CD4-positive, alpha-beta T cell treated with Interleukin-4 for 4 hours (primary cell): ENCODE measurements at places on chromosomes 7 and 10.

DNA sequence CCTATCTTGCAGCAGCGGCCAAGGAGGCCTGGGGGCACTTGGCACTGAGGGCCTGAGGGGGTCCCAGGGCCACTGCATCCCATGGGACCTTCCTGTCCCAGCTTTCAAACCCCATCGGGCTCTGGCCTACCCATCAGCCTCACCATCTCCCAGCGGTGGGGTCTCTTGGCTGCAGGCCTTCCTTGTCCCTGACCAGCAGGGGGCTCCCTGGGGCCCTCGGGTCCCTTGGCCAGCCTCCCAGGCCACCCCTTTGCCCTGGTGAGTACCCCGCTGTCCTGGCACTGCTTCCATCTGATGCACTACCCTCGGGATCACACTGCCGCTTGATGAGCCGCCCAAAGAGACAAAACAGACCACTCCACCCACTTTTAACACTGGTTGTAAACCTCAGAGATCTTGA is 43.5 kb downstream of the YKT6 start:
- no peak for DNase-seq

DNA sequence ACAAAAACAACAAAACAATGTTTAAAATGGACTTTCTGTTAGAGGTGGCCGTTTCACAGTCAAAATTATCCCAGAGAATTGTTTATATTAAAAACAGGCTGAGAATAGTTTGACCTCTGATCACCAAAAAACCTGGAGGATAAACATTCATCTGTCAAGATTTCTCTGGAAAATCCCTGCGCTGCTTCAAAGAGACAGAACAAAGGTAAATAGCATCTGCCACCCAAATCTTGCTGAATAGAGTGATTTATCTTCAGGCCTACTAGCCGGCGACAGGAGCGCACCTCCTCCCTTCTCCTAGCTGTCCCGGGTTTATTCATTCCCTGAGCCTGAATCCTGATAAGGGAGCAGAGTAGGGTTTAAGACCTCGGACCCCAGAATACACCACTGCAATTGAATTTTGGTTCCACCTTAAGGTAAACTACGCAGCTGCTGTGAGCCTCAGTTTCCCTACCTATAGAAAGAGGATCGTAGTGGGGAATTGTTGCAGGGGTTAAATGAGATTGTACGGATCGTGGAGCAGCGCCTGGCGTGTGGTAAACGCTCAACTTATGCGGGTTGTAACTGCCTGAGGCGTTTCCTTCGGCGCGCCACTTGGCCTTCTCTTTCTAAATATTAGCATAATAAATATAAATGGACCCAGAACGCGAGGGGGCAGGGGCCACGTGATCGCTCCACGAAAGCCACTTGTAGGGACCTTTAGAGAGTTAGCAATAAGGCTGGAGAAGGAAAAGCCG is 498 bp upstream of the ST7 start:
- DNase-seq: no peak

DNA sequence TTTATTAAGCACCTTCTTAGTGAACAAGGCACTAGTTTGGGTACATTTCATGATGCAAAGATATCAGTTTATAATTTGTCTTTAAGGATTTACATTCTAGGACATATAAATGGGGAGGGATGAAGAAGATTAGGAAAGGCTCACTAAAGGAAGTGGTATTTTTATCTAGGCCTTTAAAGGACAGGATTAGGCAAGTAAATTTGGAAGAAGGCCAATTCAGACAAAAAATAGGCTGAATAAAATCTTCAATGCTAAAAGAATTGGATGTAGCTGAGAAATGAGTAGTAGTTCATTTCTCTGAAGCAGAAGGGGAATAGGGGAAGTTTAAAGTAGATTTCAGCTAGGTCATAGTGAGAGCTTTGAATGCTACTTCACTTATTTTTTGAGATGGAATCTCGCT is 4.8 kb upstream of the FAM24B start:
- no peak for DNase-seq

DNA sequence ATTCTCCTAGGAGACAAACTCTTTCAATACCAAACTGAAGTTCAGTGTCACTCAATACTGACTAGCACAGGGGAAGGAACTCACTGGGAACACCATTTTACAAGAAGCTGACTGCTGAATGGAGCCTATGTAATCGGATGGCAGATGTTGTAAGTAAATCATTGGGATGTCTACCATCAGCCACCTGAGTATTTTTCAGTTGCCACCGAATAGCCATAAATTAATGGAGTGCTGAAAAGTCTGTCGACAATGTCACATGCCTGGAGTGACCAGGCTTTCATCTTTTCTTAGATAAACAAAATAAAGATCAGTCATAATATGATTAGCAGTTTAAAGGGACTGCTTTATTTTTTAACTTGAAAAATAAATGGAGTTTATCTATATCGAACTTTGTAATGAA is 145.9 kb upstream of the SEMA3E start:
- DNase-seq: no peak

GRCh38 chr10:71587941-71588573 is 131.5 kb downstream of the C10orf105 start:
- no peak for DNase-seq

DNA sequence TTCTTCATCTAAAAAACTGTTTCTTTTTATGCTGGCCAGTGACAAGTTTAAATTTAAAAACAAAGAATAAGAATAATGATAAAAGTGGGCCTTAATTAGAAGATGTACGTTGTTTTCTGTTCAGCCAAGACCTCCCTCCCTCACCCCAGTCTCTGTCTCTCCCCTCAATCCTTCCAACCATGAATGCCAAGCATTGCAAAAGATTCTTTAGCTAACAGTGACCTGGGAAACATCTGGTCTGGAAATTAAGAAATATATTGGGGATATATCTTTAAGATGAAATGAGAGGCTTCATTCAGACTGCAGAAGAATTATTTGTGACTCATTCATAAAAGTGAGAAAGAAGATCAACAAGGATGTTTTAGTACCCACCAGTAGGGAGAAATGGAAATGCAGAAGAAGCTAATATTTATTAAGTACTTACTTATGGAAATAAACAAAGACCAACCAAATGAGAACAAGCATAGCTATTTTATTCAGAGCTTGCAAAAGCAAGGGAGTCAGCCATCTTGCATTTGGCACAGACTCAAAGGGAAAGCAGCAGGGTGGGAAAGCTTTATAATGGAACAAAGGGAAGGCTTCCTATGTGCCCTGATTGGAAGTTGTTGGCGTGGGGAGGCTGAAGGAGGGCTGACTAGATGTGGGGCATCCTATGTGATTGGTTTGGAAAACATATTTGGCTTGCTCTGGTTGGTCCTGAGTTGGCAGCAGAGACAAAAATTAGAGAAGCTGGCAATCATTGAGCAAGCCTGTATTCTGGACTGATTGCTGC is 595.4 kb upstream of the GHITM start:
- DNase-seq: no peak

- DNase-seq: no peak
Observed at GRCh38 chr10:34809796-34810195, 5.3 kb downstream of the PARD3 start.
